ENCODE measurements at places on chromosomes 6 and 20.

- DNase-seq, result no peak
Observed at GRCh38 chr6:39686976-39687375, 38.2 kb downstream of the KIF6 start.

DNA sequence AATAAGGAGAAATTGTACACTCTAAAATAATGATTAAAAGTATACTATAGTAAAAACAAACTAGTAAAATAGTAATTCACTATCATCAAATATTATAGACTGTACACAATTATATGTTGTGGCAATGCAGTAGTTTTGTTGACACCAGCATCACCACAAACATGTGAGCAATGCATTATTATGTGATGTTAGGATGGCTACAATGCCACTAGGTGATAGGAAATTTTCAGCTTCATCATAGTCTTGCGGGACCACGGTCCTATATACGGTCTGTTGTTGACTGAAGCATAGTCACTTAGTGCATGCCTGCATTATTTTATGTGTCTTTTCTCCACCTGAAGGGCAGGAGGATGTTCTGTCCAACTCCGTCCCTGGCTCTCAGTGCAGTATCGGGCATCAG is 104.8 kb upstream of the NEDD9 start:
- DNase-seq, result no peak

GRCh38 chr6:2848851-2849250 is 7.2 kb upstream of the SERPINB1 start:
- no peak for DNase-seq

DNA sequence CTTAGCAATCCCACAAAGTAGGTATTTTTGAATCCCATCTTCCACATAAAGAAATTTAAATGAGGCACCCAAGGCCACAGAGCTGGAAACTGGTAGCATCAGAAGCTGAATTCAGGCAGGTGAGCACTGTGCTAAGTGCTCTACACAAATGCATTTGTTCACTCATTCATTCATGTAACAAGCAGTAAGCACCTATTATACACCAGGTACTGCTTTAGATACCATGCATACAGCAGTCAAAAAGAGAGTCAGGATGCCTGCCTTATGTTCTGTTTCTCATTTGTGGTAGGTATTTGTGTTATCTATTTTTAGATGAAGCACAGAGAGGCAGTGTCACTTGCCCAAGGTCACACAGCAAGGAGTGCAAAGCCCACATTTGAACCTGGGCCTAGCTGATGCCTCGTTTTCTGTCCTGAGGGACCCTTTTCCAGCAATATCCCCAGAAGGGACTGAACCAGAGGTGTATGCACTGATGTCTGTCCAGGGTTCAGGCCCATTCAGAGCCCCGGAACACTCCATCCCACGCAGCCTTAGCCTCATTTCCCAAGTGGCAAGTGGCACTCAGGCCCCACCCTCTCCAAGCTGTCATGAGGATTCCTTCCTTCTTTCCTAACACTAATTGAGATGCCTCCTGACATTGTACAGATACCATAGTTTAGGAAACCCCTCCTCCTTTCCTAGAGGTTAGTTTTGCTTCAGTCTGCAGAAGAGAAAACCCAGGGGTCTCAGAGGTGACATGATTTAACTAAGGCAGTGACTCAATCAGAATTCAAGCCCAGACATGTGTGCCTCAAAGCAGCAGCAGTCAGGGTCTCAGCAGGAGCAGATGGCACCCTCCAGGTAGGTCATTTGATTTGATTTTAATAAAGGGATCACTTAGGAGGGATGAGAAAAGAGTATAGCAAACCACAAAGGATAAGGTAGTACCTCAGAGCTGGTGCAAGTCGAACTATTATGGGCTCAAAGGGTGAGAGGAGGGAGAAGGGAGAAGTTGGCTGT is 61.2 kb upstream of the SIRPA start:
- DNase-seq, result no peak

DNA sequence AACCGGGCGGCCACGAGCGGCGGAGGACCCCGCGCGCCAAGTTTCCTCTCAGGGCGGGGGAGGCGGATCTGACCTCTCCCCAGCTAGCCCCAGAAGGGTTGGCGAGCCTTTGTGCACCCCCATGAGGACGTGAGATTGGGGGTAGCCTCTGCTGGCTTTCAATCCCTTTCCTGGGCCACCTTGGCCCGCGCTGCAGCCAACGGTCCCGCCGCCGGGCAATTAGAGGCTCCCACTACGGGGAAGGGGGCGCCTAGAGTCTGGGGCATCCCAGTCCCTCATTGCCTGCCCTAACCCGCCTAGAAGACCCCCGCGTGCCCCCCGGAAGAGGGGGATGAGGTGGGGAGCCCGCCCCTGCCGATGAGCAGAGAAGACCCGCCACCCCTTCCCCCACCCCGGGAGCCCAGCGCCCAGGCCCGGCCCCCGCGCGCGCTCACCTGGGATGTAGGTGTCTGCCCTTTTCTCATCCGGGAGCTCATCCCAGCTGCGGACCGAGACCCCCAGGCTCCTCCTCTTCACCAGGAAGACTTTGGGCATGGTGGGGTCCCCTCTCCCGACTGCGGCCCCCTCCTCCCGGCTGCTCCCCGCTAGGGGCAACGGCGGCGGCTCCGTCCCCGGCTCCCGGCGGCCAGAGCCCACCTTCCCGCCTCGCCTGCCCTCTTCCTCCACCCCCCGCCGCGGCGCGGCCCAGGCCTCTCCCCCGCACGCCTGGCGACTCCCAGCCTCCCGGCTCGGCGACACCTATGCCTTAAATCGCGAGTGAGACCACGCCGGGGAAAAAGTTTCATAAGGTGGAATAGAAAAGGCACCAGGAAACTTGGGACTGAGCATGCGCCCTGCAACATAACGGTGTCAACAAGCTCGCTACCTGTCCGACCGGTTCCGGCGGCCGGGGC is at the start of gene OVOL2:
OVOL2 (minus strand) TSS at position 816 of the 893 bp plus-strand sequence; CDS start at position 534, 282 bp downstream.
- DNase-seq, result peak; percentile 9

DNA sequence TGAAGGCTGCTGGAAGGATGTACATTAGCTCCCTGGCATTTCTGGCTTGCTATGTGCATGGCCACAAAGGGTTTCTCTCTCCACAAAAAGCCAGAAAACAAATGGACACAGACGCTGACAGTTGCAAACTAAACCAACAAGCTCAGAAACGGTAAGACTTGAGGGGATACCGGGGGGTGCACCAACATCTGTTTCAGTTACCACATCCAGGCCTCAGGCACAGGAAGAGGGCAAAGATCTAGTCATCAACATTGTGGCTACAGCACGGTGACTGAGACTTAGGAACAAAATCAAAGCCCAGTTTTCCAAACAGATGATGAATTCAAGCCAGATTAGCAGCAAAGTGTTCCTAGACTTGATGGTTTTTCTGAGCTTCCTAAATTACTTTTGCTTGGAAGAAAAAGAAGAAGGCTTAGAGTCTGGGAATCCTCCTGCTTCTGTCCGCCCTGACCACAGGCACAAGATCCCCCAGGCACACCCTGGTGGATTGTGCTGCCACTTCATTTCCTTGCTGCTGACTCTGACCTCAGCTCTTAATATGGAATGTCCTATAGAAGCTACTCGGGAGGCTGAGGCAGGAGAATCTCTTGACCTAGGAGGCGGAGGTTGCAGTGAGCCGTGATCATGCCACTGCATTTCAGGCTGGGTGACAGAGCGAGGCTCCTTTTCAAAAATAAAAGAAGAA is 54.2 kb upstream of the ADGRF1 start:
- no peak for DNase-seq
